ENCODE measurements at places on chromosomes 4 and X.

GRCh38 chrX:6758234-6758633, 223.3 kb upstream of the VCX3A start:
- no peak for DNase-seq

GRCh38 chr4:70564033-70564432, 28.0 kb upstream of the AMBN start:
- no peak for DNase-seq

- DNase-seq = no peak
These were observed 98.4 kb upstream of the GC start for GRCh38 chr4:71882113-71882841.

GRCh38 chr4:15373363-15373762, 54.5 kb upstream of the C1QTNF7 start:
- no peak for DNase-seq

DNA sequence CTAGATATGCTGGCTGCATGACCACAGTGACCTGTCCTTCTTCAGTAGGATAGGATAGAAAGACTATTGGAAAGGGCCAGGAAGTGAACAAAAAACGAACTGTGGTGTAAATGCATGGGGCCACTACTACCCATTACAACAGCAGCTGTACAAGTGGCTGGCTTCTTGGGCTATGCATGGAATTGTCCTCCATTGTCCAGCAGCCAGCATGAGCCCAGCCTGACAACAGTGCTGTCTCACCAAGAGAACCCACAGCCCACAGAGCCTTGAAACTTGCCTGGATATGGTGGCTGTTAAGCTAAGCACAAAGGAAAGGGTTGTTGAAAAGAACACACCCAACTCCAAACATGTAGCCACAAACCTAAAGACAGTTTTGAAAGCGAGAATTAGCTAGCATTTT, 330.2 kb upstream of the F9 start:
- no peak for DNase-seq

GRCh38 chr4:110735686-110736085, 112.8 kb upstream of the PITX2 start:
- no peak for DNase-seq

DNA sequence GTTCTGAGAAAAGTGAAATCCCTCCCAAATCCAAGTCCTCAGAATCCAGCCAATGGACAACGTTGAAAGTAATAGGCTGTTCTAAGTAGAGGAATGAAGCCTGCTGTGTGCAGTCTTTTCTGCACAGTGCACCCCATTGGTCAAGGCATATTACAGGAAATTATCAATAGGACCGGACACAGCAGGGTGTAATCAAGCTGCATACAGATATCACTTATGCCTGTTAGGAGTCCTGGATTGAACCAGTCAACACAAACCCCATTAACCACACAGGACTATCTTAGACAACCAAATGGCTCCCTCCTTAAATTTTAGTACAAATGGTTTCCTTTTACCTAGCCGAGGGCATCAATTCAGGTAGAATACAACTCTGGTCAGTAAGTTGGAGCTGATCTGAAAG, 34.2 kb upstream of the MAGEA8 start:
- DNase-seq = no peak

- no peak for DNase-seq
These were observed 79.6 kb upstream of the C1QTNF7 start for GRCh38 chr4:15348236-15348635.

DNA sequence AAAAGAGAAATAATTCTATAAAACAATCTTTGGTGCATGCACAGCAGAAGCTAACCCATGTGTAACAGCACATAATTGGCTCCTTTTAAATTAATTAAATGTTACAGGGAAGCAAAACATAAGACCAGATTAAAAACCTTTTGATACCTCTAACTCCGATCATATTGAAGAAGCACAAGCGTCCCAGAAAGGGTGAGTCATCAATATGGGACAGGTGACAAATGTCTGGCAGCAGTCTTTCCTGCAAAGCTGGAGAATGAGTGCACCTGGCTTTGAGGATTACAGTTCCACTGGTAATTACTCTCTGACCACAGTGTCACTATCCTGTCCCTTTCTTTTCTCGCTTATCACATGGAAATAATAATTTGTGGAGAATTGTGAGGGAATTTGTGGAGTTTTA, 94.6 kb downstream of the FAM9B start:
- DNase-seq = no peak

DNA sequence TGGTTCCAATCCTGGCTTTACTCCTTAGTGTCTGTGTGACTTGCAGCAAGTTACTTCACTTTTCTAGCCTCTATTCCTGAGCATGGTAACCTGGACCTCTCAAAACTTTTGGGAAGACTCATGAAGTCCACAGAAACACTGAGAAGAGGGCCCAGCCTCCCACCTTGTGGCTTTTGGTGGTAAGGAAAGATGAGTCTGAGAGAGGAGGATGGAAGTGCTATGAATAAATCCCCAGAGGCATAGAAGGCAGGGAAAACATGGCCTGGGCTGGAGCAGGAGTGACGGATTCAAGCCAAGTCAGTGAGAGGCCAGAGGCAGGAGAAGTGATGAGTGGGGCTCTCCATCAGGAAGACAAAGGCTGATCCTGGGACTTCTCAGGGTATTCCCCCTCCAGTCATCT, 10.9 kb upstream of the MAGEA4 start:
- no peak for DNase-seq

DNA sequence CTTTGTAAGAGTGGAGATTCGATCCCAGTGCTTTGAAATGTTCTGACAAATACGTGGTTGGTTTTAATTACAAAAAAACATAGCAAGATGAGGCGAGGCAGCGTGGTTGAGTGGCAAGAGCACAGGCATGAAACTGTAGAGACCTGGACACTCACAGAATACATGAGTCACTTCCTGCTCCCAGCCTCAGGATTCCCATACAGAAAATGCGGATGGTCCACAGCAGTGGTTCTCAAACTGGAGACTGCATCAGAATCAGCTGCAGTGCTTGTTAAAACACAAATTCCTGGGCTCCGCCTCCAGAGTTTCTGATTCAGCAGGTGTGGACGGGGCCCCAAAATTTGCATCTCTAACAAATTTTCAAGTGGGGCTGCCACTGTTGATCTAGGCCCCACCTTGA, 10.1 kb downstream of the OTOP1 start:
- peak; percentile 17 for DNase-seq
